ENCODE measurements at places on chromosomes 11 and 22.
A peak's percentile ranks its signal among the peaks of the same experiment; 100 is the strongest.

- ATAC-seq, result no peak
Observed at GRCh38 chr11:74023276-74023675, 14.4 kb upstream of the UCP3 start.

DNA sequence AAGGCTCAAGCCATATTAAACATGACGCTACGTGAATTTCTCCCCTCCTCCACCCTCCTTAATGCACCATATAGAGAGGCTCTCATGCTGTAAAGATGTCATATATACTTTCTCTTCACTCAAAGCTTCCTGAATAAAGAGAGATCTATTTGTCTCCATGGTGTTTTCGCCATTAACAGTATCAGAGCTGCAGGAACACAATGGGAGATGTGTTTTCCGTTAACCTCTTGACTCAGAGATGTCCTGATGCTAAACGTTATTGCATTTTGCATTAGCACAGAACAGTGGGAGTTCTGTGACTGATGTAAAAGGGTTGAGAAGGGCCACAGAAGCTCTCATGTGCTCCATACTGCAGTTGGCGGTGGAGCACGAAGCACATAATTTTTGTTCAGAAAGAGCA lies 25.7 kb upstream of the BLID start:
- no peak for ATAC-seq

DNA sequence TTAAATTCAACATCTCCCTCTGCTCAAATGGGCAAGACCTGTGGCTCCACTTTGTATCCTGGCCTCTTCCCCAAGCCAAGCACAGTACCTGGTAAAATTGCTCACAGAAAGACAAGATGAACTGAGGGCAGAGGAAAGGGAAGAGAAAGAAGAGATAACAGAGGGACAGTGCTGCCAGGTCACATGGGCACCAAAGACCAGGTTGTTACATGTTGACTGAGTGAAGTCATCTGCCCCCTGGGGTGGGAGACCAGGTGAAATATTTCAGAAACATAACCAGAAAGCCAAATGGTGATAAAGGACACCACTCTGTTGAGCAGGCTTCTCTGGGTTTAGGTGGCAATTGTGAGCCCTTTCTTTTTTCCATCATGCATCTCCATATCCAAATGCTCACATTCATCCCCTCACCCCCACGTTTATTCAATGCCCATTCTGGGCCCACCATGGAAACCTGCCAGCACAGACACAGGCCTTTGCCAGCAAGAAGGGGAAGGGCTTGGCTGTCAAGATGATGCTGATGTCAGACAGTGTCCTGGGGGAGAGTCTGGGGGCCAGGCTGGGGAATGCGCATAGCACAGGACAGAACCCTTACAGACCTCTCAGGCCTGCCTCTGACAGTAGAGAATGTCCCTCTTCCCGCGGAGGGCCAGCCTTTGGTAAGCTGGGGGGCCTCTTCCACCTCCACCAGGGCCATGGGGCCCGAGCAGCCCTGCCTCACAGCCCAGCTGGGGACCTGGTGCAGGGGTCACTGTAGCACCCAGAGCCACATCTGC lies 51.6 kb downstream of the DGCR2 start:
- ATAC-seq, result no peak

- no peak for ATAC-seq
Observed at GRCh38 chr11:59542142-59542810, 30.9 kb downstream of the OR4D9 start.

GRCh38 chr22:44401783-44402110 lies 89.0 kb upstream of the SHISAL1 start:
- ATAC-seq, result no peak

DNA sequence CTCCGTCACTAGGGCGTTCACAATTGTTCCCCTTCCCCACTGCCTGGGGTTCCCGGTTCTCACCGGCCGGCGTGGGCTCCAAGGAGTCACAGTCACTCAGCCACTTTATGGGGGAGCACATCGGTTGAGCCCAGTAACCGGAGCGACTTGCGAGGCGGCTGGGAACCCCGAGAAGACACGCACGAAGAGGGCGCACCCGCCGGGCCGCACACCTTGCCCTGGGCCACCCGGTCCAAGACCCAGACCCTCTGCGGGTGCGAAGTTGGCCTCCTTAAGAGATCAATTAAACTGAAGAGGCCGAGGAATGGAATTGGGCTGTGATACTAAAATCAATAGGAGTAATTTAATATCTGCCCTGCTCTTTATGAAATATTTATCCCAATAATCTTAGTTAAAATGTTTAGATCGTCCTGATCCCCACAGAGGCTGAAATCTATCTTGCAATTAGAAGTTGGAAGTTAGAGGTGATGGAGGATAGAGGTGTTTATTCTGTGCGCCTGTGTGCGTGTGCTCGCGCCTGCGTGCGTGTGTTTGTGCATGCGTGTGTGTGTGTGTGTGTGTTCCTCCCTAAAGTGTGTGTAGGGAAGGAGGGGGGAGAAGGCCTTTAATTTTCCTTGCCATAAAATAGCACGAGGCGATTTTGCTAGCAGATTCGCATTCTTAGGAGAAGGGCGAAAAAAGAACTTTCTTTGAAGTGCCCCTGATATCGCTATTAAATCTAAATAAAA lies 954 bp upstream of the MN1 start:
- ATAC-seq, result no peak

DNA sequence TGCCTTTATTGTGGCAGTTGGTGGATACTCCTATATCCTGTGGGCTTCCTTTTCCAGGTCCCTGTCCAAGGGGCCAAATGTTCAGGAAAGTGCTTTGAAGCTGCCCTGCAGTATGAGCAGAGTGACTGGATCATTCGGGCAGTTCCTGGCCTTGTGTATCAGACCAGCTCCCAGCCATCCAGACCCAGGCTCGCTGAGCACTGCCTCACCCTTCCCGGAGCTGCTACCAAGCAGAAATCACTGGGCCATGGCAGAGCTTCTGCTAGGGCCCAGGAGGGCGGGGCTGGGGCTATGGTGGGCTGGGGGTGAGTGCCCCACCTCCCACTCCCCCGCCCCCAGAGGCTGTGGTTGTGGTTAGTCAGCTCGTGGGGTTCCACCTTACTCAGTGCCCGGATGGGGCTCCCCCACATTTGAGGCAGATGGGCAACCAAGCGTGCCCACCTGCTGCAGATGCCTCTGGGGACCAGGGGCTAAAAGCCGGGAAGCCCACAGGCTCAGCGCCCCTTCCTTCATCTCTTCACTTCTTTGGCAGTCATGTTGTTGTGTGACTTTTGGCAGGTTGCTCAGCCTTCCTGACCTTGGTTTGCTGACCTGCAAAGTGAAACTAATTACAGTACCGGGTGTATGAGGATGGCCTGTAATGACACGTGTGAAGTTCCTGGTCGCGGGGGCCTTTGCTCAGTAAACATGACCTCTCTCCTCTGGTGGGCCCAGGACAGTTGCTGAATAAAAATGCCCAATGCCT lies 2.1 kb upstream of the LRRC32 start:
- peak; percentile 49 for ATAC-seq

DNA sequence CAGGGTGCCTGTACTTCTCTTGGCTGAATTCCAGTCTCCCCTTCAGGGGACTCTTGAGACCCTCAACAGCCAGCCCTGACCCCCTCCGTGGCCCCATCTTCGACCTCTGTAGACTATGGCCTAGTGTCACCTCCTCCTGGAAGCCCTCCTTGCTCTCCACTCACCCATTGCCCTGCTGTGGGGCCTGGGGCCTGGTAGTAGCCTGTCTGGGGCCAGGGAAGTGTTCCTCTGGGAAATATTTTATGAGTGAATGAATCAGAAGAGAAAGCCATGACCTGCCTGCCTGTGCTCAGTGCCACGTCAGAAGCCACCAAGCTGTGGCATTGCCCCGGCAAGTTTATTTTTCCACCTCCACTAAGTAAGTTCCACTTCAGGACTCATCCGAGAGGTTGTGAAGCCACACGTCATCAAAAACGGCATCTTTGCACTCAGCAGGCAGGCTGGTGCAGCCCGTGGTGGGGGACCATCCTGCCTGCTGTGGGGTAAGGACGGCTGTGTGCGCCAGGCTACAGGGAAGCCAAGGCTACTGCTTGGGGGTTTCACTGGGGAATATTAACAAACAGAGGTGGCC lies 59.6 kb upstream of the PPARA start:
- ATAC-seq, result peak; percentile 19

DNA sequence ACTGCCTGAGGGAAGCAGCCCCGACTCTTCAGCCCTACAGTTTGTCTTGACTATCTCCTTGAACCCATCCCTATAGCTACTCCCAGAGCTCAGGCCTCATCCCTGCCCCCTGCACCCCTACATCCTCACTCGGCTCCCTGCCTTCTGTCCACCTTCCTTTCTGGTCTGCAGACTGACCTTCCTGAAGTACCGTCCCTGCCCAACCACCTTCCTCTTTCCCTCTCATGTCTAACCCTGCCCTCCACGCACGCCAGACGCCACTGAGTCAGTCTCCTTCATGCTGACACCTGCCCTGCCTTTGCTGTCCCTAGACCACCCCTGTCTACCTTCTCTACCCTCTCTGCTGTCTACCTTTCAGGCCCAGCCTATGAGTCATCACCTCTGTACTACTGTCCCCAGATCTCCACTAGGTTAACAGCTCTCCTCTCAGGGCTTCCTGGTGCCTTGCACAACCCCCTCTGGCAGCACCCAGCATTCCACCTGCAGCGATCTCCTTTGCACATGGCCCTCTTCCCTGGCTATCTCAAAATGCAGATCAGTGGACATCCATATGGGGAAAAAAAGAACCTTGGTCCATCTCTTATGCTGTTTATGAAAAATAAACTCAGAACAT lies 8.9 kb downstream of the KCTD21 start:
- peak; percentile 82 for ATAC-seq

DNA sequence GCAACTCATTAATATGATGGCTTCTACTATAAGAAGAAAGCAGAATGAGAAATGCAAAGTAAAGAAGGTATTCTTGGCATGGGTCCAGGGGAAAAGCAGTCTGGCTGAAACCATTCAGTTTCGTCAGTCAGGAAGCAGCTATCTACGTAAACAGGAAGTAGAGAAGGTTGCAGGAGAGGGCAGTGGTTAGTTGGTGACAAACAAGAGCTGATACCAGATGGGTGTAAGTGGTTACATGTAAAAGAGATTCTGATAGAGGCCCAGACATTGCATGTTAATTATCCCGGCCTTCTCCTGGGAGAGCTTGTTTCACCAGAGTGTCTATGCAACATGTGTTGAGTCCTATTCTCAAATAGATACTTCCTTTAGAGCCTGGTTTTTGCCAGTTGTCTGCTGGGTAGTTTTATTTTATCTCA lies 58.4 kb upstream of the PSMA1 start:
- peak; percentile 68 for ATAC-seq

GRCh38 chr11:73228268-73229134 lies 10.4 kb downstream of the P2RY2 start:
- ATAC-seq, result no peak

- ATAC-seq, result no peak
Observed at GRCh38 chr11:43010042-43010441, 301.8 kb upstream of the API5 start.

GRCh38 chr22:49481659-49482399 lies 345.8 kb downstream of the BRD1 start:
- ATAC-seq, result peak; percentile 37

DNA sequence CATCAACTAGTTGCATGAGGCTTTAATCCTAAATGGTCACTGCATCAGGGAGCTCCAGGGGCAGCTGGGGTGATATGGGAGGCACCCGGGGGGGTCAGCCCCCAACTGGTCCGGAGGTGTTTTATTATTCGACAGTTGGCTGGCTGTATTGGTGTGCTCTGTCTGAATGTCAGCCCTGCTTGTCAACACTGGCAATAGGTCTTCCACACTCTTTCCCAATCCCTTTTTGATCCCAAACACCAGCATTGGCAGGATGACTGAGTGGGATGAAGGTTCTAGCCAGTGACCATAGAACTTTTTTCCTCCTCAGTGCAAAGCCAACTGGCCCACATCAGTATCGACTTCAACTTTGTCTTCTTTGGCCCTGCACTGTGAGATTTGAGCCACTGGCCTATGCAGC lies 8.9 kb upstream of the LDLRAD3 start:
- ATAC-seq, result no peak

DNA sequence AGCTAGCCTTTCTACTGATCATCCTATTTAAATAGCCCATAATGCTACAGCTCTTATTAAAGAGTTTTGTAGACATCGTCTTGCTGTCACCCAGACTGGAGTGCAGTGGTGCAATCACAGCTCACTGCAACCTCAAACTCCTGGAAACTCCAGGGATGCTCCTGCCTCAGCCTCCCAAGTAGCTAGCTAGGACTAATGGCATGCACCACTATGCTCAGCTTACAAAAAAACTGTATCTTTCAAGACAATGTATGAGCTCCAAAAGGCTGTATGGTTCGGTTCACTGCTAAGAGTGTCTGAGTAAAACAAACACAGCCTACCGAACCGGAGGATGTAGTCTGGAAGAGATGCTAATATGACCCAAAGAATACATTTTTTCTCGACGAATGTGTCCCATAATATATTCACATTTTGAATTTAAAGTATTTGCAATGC lies 2.6 kb downstream of the TAF1D start:
- no peak for ATAC-seq

- peak; percentile 79 for ATAC-seq
Observed at GRCh38 chr11:67379061-67380058, 6.0 kb upstream of the CLCF1 start.

- no peak for ATAC-seq
Observed at GRCh38 chr11:103880968-103881367, 155.5 kb upstream of the DDI1 start.

GRCh38 chr11:116658876-116659535 lies 113.8 kb downstream of the BUD13 start:
- ATAC-seq, result no peak

DNA sequence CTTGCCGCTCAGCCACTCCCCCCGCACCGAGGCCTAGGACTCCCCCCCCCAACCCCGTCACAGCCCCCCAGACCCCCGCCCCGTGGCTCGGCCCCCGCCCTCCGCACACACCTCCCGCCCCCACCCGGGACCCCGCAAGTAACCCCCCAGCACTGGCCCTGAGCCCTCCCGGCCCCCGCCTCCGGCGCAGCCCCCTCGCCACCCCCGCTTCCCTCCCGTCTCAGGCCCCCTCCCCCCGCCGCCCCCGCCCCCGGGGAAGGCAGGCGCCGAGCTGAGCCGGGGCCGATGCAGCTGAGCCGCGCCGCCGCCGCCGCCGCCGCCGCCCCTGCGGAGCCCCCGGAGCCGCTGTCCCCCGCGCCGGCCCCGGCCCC lies 1.5 kb downstream of the SHANK3 start:
- no peak for ATAC-seq

DNA sequence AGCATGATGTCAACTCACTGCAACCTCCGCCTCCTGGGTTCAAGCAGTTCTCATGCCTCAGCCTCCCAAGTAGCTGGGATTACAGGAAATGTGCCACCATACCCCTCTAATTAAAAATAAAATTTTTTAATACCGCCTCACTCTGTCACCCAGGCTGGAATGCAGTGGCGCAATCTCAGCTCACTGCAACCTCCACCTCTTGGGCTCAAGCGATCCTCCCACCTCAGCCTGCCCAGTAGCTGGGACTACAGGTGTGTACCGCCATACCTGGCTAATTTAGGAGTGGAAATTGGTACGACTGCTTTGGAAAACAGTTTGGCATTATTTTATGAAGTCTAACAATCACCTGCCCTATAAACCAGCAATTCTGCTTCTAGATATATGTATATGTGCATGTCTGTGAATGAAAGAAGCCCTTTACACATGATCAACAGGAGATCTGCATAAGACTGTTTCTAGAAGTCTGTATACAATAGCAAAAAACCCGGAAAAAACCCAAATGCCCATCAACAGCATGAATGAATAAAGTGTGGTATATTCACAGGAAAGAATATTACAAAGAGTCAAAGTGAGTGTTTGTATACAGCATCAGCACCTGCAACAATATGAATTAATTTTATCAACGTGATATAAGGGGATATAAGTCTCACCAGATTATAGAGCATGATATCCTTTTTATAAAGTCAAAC lies 16.0 kb downstream of the SLC35F2 start:
- ATAC-seq, result no peak

GRCh38 chr11:30936491-30936890 lies 350.3 kb upstream of the MPPED2 start:
- no peak for ATAC-seq

GRCh38 chr11:121244884-121245283 lies 47.7 kb upstream of the SC5D start:
- no peak for ATAC-seq

All from esophagus mucosa (tissue), 1 donor.